Hematopoietic multipotent progenitor cell treated with erythropoietin and hydrocortisone succinate and interleukin-3 and kit ligand, for 8 days (in vitro differentiated cells): ENCODE measurements at places on chromosomes 7 and 10.

DNA sequence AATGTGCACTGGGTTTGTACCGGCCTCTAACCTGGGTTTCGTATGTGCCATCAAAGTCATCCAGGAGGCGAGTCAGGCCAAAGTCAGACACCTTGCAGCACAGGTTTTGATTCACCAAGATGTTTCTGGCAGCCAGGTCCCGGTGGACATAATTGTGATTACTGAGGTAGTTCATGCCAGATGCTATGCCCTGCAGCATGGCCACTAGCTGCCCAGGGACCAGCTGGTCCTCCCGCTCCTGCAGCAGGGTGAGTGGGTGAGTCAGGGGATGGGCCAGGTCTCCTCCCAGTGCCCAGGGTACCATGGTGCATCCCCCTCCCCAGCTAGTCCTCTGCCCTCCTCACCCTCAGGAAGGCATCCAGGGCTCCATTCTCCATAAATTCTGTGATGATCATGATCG is 13.6 kb downstream of the ZYX start:
- no peak for DNase-seq

DNA sequence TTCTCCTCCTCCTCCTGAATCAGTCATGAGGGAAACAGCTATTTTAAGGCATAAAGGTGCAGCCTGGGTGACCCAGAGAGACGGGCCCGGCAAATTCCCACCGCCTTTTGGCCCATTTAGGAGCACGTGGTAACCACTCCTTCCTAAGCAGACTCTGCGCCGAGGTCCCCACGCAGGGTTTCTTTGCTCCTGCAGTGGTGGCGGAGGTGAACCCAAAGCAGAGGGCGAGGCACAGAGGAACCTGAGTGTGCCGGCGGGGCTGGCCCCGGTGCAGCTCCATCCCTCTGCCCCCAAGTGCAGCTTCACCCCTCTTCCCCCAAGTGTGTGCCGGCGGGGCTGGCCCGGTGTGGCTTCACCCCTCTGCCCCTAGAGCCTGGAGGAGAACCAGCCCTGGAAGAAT is 50.6 kb downstream of the DPYSL4 start:
- DNase-seq = no peak

DNA sequence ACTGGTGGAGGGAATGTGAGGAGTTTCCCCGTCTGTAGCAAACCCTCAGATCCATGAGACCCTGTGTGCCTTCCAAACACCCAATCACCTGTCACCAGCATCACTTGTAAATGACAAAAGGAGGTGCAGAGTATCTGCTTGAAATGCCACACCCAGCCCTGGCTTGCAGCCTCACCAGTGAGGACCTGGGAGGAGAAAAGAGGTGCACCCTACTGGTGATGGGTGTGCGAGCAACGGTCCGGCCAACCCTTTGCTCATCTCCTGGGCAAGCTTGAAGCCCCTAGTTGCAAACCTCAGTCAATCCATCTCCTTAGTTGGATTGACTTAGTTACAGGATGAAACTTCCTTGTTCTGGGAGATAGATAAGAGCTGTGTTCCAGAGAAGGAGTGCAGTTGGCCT is 62.4 kb upstream of the WAPL start:
- peak; percentile 24 for DNase-seq

GRCh38 chr7:119472408-119473038 is 800.5 kb upstream of the KCND2 start:
- DNase-seq = no peak

GRCh38 chr7:18363751-18364380 is 131.7 kb upstream of the HDAC9 start:
- DNase-seq = no peak

- DNase-seq = no peak
These were observed 6.5 kb downstream of the NACAD start for GRCh38 chr7:45082031-45082830.

- no peak for DNase-seq
These were observed 182.9 kb upstream of the TCF7L2 start for GRCh38 chr10:112767156-112767555.

DNA sequence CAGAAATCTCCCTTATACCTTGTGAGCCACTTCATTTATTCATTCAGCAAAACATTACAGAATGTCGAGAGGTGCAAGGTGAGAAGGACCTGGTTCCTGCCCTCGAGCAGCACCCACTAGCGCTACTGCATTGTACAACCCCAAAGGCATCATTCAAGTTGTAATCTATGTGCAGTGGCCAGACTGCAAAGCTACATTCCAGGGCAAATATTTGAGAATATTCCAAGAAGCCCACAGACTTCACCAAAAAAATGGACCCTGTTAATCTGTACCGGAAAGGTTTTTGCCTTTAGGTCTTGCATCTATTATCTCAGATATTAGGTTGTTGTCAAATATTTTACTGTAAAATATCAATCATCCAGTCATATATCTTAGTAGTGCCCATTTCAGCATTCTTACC is 295.4 kb upstream of the FZD1 start:
- DNase-seq = no peak

GRCh38 chr7:51186531-51186930 is 130.1 kb downstream of the COBL start:
- DNase-seq = no peak

GRCh38 chr7:42380401-42380800 is 143.4 kb upstream of the GLI3 start:
- no peak for DNase-seq

DNA sequence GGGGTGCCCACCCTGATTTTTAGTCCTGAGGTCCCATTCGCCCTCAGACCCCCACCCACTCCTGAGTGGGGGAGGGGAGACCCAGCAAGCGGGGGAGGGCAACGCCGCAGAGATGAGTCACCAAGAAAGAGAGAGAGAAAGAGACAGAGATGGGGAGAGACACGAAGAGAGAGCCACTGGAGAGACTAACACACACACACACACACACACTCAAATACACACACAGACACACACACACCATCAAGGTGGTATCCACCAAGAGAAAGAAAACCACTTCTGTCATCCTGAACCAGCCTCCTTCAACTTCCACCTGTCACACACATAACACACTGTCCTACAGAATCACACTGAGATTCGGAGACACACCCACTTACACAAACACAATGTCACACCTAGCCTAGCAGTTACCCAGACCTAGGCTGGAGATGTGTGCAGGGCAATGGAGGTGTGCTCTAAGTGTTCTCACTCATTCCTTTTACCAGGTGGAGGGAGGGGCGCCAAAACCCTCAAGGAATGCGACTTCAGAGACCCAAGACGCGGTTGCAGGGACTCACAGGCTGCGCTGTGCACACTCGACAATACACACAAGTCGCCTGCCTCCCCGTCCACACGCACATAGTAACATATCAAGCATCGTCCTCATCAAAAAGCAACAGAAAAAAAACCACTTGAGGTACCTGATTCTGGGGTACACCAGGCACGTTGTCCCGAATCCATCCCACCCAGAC is 3.9 kb upstream of the VGF start:
- no peak for DNase-seq

- DNase-seq = no peak
These were observed 682.8 kb upstream of the NRP1 start for GRCh38 chr10:34017281-34017680.

- no peak for DNase-seq
These were observed 307.2 kb downstream of the PRPF18 start for GRCh38 chr10:13893926-13894325.

DNA sequence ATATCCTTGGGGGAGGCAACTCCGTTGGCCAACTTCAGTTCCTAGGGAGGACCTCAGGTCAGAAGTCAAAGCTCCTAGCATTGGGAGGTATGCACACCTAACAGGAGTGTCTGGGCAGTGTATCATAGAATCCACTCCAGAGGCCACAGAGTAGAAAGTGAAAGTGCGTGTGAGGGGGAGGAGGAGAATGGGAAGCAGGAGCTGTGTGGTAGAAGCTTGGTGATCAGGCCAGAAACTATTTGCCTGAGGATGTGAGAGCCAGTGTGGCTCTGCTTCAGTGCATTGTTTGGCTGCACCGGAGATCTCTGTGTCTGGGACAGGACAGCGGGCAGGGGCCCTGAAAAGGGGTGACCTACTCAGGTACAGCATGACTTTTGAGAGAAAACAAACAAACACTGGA is 557.4 kb upstream of the VSTM2A start:
- DNase-seq = no peak

- DNase-seq = no peak
These were observed 46.6 kb upstream of the A1CF start for GRCh38 chr10:50931948-50932431.

DNA sequence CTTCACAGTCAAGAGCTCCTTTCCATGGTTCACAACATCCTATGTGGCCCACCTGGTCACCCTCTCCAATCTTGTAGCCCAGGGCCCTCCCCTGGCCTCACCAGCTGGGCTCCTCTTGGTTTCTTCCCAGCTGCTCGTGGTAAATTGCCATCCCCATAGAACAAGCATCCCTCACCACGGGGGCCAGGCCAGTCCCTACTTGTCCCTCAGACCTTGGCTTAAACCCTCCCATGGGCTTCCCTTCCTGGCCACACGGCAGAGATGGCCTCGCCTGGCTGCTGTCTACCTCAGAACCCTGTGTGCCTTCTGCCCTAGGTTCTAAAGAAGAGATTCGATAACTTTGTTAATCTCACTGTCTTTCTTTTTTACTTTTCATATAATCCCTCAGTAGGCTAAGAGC is 153.3 kb upstream of the TCERG1L start:
- no peak for DNase-seq

DNA sequence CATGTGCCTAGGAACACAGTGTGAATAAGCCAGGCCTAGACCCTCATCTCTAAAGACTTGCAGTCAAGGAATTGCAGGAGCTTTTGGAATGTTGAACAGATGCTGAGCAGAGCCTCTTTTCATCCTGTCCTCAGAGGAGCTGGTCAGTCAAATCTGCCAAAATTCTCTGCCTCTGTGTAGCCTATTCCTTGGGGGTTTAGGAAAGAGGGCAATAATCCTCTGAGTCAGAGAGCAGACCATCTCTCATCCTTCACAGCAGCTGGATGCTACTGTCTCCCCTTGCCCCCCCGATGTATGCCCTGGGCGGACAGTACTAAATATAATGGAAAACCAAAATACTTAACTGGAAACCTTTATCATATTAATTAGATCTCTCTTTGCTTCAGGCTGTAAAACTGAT is 52.6 kb downstream of the BICC1 start:
- DNase-seq = no peak

GRCh38 chr10:91798649-91799611 is 704 bp downstream of the TNKS2 start:
- peak; percentile 75 for DNase-seq

- DNase-seq = peak; percentile 16
These were observed 8.3 kb upstream of the ATP6V0E2 start for GRCh38 chr7:149865437-149865836.
